ENCODE measurements at places on chromosomes 16 and 17. TPM values are rescaled to one million over a fixed set of nuclear protein-coding genes. Genes with fewer than 3 reads are reported as not detected.

DNA sequence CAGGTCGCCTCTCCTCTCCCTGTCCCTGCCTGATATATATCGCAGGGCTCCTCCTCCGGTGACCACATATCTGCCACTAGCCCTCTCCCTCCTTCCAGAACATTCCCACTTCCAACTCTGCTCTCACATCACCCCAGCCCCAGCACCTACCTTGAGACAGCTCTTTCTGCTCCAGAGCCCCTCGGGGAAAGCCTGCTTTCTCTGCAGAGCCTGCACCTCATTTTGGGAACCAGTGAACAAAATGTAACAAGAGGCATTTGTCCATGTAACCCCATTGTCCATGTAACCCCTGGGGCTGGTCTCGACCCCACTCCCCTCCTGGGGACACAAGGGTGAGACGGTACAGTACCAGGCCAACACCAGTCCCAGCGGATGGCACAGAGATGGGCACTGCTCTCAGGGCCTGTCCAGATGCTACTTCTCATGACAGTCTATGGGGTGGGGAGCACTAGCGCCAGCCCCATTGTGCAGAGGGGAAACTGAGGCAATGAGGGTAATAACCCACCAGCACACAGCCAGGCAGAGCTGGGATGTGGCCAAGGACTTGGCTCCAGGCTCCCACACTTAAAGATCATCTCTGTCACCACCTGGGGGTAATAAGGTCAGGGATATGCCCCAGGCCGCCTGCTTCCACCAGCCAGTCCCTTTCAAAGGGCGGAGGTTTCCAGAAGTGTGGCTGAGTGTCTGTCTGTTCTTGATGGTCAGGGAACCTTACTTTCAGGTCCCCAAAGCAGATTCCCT, 42.9 kb downstream of the TBC1D16 start:
- no peak for DNase-seq

DNA sequence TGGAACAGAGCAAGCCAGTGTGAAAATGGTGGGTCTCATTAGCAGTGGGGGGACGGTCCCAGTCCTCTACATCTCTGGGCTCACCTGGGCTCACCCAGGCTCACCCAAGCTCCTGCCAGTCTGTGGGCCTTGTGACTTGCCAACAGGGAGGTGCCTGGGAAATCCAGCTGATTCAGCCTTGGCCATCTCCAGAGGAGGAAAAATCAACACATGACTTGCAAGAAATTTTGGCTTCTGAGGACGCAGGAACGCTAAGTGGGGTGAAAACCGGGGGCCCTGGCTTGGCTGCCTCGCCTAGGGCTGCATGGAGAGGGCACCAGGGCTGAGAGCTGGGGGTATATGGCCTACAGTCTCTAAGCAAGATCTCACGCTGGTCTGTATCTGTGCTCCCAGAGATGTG, 47.7 kb downstream of the VAC14 start:
- no peak for DNase-seq

GRCh38 chr16:64295466-64295865, 826.4 kb downstream of the CDH11 start:
- DNase-seq: no peak

DNA sequence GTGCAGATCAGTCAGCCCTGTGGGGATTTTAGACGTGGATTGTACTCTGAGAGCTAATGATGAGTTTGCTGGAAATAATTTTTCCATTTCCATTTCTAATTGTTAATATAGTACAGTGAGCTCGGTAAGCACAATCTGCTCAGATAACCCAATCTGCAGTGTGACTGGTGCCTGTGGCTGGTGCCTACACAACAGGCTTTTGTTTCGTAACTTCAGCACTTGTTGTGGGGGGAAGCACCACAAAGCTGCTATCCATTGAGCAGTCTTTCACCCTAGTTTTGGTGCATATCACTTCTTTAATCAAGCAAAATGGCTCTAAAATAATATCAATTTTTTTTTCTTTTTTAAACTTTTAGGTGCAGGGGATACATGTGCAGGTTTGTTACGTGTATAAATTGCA, 534.9 kb upstream of the HSBP1 start:
- no peak for DNase-seq

Gene SERPINF2
- polyA plus RNA-seq: 127 TPM

- DNase-seq: peak; percentile 93
Measured at GRCh38 chr16:57802341-57803133, at the start of gene KIFC3. Gene KIFC3 (minus strand): TSS chr16:57802491. CDS start chr16:57798243, 4,248 bp downstream.

- no peak for DNase-seq
Measured at GRCh38 chr17:31919802-31920525, 16.8 kb upstream of the SUZ12 start.

- DNase-seq: no peak
Measured at GRCh38 chr17:41915566-41915965, 3.2 kb downstream of the ACLY start.

DNA sequence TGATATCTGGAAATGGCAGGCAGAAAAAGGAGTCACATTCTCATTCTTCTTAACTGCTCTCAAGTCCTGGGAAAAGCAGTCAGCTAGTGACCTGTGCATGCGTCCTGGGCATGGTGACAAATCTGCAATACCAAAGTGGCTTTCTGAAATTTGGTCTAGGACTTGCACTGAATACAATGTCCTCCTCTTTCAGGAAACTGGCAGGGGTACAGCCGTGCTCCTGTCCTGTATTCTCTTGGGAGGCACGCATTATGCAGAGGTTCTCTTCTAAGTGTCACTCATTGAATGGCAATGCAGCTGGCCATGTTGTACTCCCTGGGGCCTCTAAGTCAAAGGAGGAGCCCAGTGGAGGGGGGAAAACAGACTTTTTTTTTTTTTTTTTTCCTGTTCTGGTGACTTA, 10.6 kb downstream of the PHF12 start:
- DNase-seq: no peak

DNA sequence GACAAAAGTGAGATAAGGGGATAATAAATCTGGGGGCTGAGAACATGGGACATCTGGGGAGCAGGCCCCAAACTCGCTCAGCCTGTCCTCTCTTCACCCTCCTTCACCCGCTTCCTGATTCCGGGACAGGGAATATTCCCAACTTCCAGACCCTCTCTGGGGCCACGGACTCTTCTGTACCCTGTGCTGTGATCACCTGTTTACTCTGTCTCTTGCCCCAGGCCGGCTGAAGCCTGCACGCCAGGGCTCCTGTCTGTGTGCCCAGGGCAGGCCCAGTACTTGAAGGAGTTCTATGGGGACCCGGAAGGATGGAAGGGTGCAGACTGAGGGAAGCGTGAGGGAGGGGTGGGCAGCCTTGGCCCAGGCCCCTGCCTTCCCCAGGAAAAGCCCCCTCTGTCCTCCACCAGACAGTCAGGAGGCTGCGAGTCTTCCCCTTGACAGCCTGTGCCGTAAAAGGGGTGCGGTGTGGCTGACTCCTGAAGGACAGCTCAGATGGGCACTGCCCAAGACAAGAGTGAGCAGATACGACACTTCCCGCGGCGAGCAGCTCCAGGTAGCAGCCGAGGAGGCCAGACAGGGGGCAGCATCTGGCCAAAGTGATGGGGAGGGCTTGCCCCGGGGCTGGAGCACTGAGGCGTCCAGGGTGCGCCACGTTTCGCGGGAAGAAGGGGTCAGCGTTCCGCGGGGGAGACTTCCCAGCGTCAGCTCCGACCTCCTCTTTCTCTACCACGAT, 1.0 kb upstream of the CCNF start:
- peak; percentile 72 for DNase-seq

- no peak for DNase-seq
Measured at GRCh38 chr16:75319513-75320411, 68.3 kb upstream of the BCAR1 start.

Measured in hepatocyte (in vitro differentiated cells).